ENCODE measurements at places on chromosomes 7 and 10.

- no peak for DNase-seq
These were observed 145.7 kb downstream of the FGFR2 start for GRCh38 chr10:121452581-121452980.

DNA sequence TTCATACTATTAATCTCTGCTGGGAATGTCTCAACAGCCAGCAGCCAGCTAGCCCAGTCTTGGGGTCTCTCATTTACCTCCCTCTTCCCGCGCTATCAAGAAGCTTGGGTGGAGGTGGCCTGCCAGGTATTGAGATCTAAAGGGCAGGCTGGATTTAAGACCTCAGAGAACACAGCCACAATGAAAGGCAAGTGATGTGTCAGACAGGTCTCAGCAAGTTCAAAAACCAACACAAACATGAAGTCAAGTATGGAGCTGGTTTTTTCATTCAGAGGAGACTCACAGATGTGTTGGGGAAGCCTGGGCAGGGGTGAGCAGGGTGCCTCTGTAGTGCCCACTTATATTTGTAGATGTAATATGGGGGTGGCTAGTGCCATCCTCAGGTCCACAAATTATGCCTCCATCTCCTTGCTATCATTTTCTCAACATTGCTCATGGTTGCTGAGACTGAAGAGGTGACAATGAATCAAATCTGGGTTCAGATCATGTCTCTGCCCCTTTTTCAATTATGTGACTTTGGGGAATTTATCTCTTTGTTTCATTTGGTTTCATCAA, 27.7 kb upstream of the CROT start:
- no peak for DNase-seq

- no peak for DNase-seq
These were observed 8.4 kb downstream of the PRKAG2 start for GRCh38 chr7:151868396-151869108.

GRCh38 chr10:11140963-11141362, 123.3 kb downstream of the CELF2 start:
- DNase-seq, result no peak

- no peak for DNase-seq
These were observed 17.4 kb downstream of the PLEKHA1 start for GRCh38 chr10:122391875-122392274.

- DNase-seq, result no peak
These were observed 628.8 kb downstream of the SUGCT start for GRCh38 chr7:40763319-40764287.

GRCh38 chr7:142626420-142627035, 122.7 kb upstream of the PRSS1 start:
- DNase-seq, result peak; percentile 8

- DNase-seq, result no peak
These were observed 87.3 kb upstream of the CACUL1 start for GRCh38 chr10:118841881-118842605.

- no peak for DNase-seq
These were observed 32.7 kb downstream of the GFRA1 start for GRCh38 chr10:116240157-116240950.

DNA sequence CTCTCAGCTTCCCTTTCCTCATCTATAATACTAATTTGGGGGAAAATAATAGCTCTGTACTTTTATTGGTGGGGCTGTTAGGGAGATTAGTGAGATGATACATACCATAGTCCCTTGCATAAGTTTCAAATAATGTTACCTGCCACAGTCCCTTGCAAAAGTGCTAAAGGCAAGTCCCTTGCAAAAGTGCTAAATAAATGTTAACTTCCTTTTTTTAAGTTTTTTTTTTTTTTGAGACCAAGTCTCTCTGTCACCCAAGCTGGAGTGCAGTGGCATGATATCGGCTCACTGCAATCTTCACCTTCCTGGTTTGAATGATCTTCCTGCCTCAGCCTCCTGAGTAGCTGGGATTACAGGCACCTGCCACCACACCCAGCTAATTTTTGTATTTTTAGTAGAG, 43.4 kb upstream of the SRGN start:
- no peak for DNase-seq

GRCh38 chr7:64551375-64552142, 11.3 kb downstream of the ZNF680 start:
- no peak for DNase-seq

GRCh38 chr10:89975771-89976170, 274.4 kb downstream of the KIF20B start:
- DNase-seq, result no peak

DNA sequence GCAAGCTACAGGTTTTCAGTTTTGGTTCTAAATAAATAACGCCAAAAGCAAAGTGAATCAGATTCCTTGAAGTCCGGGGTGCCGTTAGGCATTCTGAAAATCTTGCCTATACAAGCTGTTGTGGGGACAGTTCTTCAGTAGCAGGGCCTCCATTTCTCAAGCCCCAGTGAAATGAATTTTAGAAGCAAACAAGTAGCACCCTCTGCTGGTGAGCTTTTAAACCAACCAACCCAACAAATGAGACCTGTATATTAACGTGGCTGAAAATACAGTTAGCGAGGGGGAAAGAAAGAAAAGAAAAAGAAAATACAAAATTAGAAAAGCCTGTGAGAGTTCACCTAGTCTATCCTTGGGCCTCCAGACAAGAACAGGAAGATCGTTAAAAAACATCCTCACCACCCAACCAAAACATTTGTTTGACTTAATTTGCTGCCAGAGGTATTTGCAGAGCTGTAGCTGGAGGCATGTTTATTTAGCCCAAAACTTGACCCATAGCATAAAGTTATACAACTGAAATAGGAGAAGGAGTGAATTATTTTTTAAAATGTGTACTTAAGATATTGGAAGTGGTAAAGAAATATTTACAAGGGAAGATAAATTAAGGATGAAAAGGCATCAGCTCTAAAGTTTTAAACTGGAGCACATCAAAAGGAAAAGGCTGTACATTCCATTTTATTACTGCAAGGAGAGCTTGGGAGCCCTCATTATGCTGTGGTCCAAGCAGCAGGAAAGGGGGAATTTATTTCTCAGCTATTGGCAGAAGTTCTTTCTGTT, 98.9 kb downstream of the DYNC1I1 start:
- no peak for DNase-seq

DNA sequence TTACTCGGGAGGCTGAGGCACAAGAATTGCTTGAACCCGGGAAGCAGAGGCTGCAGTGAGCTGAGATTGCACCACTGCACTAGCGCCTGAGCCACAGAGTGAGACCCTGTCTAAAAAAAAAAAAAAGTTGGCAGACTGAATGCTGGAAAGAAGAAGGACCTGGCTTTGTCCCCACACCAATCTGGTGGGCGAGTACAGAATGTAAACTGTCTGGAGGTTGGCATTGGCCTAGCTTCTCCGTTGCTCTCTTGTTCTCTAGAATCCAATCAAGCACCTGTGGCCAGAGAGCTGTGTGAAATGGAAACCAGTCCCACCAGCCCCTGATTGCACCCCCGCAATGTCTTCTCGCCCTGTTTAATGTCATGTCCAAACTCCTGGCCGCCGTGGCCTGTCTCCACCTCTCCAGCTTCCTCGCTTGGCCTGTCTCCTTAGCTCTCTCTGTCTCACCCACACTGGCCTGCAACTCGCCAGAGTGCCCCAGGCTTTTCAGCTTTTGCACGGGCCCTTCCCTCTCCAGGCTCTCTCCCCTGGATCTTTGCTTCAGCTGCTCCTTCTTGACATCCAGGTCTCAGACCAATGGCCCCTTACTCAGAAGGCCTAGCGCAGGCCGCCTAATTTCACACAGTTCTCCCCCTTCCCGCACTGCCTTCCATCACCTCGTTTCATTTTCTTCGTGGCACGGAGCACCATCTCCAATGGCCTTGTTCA, 670 bp upstream of the AGK start:
- no peak for DNase-seq

- DNase-seq, result no peak
These were observed 44.2 kb upstream of the TES start for GRCh38 chr7:116166156-116166555.

GRCh38 chr10:4494551-4494950, 331.5 kb upstream of the AKR1E2 start:
- no peak for DNase-seq

GRCh38 chr10:93367664-93368063, 114.5 kb downstream of the MYOF start:
- no peak for DNase-seq

GRCh38 chr10:122368502-122369254, 5.8 kb upstream of the PLEKHA1 start:
- DNase-seq, result no peak

GRCh38 chr7:73941836-73942551, 81.0 kb downstream of the TMEM270 start:
- DNase-seq, result no peak

DNA sequence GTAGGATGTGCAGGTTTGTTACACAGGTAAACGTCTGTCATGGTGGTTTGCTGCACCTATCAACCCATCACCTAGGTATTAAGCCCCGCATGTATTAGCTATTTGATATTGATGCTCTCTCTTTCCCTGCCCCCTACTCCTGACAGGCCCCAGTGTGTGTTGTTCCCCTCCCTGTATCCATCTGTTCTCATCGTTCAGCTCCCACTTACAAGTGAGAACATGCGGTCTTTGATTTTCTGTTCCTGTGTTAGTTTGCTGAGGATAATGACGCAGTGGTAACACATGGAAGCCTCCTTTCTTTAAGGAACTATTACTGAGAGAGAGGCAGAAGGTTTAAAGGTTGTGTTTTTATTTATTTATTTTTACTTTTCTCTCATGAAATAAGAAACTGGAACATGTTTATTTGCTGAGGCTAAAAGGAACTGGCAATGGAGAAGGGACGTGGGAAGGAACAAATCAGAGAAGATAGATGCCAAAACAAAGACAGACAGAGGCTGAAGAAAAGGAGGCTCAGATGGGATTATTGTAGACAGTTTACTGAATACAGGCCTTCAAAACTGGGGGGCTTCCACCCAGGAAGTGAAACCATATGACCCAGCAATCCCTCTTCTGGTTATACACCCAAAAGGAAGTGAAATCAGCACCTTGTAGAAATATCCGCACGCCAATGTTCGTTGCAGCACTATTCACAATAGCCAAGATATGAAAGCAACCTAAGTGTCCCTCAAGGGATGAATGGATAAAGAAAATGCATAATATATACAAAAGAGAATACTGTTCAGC, 556.3 kb downstream of the GRM8 start:
- no peak for DNase-seq

GRCh38 chr7:77940647-77941046, 142.1 kb downstream of the PHTF2 start:
- DNase-seq, result no peak

GRCh38 chr7:69624435-69625230, 26.4 kb downstream of the AUTS2 start:
- no peak for DNase-seq

DNA sequence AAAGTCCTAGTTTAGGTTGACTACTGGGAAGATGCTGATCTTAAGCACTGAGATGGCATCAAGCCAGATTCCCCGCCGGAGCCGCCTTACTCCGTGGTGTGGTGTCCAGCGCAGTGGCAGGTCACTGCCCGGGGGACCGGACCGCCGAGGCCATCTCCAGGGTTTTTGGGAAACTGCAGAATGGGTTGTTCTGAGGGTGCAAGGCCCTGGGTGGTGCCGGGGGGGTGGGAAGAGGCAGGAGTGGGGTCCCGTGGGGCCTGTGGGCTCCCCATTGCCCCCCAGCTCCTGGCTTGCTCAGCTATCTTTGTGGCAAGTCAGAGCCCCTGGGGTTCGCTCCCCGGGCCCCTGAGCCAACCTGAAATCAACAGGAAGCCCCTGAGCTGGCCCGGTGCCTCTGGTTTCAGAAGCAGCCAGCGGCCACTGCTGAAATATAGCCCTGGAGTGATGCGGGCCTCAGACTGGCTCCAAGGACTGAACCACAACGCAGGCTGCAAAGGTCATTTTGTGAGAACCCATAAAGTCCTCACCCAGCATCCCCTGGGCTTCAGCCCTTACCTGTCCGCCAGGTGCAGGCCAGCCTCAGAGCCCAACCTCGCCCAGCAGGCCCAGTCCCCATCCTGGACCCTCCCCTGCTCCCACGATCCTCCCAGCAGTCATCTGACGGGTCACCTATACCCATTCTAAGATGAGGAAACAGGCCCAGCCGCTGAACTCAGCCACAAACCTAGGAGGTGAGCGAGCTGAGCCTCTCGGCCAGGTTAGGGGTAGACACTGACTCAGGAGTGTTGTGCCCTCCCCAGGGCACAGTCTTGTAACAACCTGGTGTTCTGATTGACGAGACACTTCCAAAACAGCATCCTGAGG, 102.7 kb downstream of the PDGFA start:
- no peak for DNase-seq

DNA sequence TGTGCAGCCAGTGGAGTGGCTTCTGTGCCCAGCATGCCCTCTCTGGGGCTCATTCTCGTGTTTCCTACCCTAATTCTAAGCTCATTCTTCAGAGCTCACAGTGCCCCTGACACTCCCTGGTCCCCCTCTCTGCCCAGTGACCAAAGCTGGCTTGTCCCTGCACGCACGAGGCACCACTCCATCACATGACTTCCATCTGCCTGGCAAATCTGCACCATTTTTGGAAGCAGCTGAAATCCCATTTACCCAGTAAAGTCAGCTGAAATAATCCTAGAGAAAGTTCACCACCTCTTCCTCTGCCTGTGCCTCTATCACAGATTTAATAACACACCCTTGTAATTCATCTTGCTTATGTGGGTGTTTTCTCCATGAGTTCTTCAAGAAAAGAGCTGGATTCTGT, 616.9 kb downstream of the PTPRN2 start:
- no peak for DNase-seq

DNA sequence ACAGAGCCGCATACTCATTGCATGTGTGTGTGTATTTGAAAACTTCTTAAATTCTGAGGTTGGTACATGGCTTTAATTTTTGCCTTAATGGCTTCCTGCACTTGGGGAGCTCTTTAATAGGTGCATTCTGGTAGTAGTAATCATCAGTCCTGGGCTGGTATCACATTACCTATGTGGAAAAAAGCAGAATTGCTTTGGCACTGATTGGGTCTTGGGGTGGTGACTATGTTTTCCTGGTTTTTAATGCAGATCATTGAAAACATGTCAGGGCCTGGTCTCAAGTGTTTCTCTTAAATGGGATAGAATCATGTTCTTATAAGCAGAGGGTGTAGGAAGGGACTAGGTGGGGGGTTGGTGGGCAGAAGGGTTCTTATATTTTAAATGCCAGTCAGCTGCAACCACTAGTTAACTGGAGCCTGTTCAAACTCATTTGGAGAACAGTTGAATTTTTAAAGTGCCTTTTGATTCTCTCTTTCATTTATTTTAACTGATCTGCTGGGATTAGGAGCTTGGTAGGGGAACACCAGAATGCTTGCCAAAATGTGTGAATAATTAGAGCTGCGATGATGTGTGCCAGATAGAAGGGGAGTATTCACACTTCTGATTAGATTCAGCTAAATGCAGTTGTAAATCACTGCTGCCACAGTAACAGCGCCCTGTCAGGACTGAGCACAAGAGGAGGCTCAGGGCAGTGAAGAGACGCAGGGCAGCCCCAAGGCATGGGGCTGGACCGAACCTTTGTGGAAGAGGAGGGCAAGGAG, 633.5 kb upstream of the GALNT17 start:
- DNase-seq, result no peak

DNA sequence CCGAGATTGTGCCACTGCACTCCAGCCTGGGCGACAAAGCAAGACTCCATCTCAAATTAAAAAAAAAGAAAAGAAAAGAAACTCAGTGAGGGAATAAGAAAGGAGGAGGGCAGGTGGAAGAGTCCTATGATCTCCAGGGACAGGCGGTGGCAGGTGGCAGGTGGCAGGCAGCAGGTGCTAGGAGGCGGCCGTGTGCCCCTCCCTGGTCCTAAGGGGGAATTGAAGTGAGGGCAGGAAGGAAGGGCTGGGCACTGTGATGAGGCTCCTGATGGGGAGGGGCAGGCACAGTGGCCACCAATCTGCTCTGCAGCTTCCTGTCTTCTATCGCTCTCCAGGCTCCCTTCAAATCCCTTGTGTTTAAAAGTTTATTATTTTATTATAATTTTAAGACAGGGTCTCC, 41.2 kb upstream of the UBE3C start:
- DNase-seq, result no peak
